ENCODE measurements at places on chromosomes 11 and 22.

DNA sequence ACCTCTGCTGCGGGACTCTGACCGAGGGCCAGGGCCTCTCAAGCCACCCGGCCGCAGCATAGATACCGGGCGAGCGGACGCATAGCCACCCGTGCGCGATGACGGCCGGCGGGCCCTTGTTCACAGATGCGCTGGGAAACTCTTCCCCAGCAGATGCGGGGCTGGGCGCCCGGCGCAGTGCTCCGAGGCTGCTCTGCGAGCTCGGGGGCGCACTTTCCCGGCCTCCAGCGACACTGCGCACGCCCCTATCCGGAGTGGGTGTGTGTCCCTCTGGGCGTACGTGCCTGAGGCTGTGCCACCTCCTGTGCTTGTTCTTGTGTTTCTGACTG, 104.7 kb upstream of the E2F8 start:
- no peak for DNase-seq

- no peak for DNase-seq
Observed at GRCh38 chr22:40535189-40535512, 101.4 kb downstream of the MRTFA start.

DNA sequence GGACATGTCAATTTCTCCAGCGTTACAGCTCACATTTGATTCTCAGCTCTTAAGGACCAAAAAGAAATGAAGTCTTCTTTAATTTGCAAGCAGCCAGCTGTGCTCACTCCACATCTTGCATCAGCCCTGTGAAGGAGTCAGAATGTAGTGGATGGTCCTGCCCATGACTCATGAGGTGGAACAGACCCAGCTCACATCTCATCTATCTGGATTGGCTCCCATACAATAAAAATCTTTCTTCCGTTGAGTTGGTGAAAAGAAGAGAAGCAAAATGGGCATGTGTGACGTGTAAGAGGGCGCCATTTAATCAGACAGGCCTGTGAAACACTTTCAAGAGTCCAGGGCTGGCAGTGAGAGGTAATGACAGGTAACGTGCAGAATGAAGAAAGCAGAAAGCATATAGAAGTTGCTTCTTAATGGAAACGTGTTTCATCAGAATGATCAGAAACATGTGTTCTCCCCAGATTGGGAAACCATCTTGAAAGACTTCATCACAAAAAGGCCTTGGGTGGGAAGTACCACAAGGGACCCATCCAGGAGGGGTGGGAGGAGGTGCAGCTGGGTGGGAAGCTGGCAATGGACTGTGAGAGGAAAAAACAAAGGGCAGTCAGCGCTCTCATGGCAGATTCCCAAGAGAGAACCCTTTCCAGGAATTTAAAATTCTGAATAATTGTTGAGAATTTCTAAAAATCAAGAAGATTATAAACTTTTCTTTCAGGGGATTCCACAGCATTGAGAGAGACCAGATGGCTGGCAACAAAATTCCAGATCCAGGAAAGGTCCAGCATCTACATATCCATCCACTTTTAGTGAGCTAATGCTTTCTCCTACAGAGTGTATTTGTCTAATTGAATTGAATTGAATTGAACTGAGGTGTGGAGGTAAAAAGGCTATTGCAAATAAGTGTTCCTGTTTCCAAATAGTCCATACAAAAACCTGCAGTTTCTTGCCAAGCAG, 57.0 kb downstream of the ETS1 start:
- no peak for DNase-seq

DNA sequence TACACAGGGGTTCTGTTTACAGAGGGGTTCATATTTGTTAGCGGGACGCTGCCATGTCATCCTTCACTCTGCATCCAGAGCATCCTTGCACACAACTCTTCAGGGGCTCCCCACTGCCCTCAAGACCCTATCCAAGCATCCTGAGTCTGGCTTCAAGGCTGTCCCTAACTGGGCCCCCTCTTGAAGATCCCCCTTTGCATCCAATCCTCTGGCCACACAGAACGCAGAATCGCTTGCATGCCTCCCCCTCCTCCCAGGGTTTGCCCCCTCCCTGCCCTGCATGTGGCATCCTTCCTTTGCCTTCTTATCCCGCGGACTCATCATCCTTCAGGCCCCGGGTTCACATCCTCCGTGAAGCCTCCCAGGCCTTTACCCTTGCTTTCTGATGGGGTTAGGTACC, 18.6 kb downstream of the C1QTNF6 start:
- DNase-seq, result peak; percentile 17

DNA sequence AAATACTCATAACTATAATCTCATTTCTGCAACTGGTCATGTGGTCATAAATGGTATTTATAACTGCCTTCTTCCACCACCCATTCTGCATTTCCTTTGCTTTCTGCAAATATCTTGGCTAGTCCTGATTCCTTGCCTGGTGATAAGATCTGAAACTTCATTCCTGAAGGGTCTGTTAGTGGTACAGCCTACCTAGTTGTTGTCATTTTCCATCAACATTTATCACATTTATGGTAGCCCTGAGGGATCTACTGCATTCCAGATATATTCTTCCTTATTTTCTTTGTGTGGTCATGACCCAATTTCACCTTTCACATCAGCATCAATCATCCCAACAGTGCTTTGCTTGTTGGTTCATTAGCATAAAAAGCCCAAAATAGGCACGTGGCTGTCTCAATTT, 50.1 kb downstream of the DDX6 start:
- DNase-seq, result no peak

GRCh38 chr11:79160791-79161403, 279.9 kb downstream of the TENM4 start:
- DNase-seq, result no peak

- DNase-seq, result no peak
Observed at GRCh38 chr11:133563505-133564025, 31.3 kb upstream of the OPCML start.

GRCh38 chr22:33864723-33865130, 55.5 kb downstream of the LARGE1 start:
- no peak for DNase-seq

- no peak for DNase-seq
Observed at GRCh38 chr22:31841078-31841827, 87.4 kb downstream of the DEPDC5 start.

- no peak for DNase-seq
Observed at GRCh38 chr11:62456630-62457029, 37.8 kb downstream of the SCGB1A1 start.

Measured in activated naive CD4-positive, alpha-beta T cell treated with anti-CD3 and anti-CD28 coated beads, Interleukin-2, amount 10 ng/mL, durations not matched to agents 7 days and 5 days (primary cell).